T-helper 17 cell (primary cell): ENCODE measurements at places on chromosomes 12 and 14. TPM values are rescaled to one million over a fixed set of nuclear protein-coding genes. Genes with fewer than 3 reads are reported as not detected.

DCAF11 gene
- total RNA-seq: 86.1 TPM

BBS10 gene
- 2.3 TPM for total RNA-seq

DNA sequence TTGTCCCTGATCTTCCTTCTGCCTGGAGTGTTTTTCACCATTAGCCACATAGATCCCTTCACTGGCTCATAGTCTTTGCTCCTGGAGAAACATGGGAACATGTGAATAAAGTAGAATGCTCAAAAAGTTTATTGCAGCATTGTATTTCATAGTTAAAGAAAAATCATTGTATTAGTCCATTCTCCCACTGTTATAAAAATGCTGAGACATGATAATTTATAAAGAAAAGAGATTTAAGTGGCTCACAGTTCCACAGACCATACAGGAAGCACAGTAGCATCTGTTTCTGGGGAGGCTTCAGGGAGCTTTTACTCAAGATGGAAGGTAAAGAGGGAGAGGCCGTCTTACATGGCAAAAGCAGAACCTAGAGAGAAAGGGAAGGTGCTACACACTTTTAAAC is 238.3 kb upstream of the OR4E1 start:
- H3K36me3 ChIP-seq: no peaks in the 10 kb centered on the region
- H3K27me3 ChIP-seq: no peaks in the 10 kb centered on the region
- H3K4me1 ChIP-seq: peaks cover 7% of the 10 kb centered on the region
- DNase-seq: no peak
- H3K27ac ChIP-seq: no peak overlapping the region

POTEM gene
- total RNA-seq: not detected

CLECL1 gene
- total RNA-seq: 1.5 TPM

- peaks cover 2% of the 10 kb centered on the region for H3K36me3 ChIP-seq
- H3K4me3 ChIP-seq: peak overlapping the region; percentile 89
- H3K27me3 ChIP-seq: peaks cover 12% of the 10 kb centered on the region
- peaks cover 8% of the 10 kb centered on the region for H3K4me1 ChIP-seq
- peak overlapping the region; percentile 51 for H3K27ac ChIP-seq
Observed at GRCh38 chr12:113136128-113136989, 798 bp upstream of the RASAL1 start.

GPRC5D gene
- total RNA-seq: not detected

CCDC196 gene
- not detected for total RNA-seq

- H3K4me3 ChIP-seq: no peak overlapping the region
- H3K27ac ChIP-seq: peak overlapping the region; percentile 57
Observed at GRCh38 chr12:69052613-69053408, 119.8 kb upstream of the CPM start.

MMP14 gene
- 0.85 TPM for total RNA-seq
